ENCODE measurements at places on chromosomes 16 and 17. TPM values are rescaled to one million over a fixed set of nuclear protein-coding genes. Genes with fewer than 3 reads are reported as not detected.
A peak's percentile ranks its signal among the peaks of the same experiment; 100 is the strongest.

GRCh38 chr17:12257176-12257575 is 236.5 kb downstream of the MAP2K4 start:
- H3K27ac ChIP-seq: no peak overlapping the region
- H3K4me3 ChIP-seq: no peak overlapping the region
- no peak for DNase-seq
- no peaks in the 10 kb centered on the region for H3K36me3 ChIP-seq

Gene DLX4
- total RNA-seq: 0.44 TPM

Gene ANKS3
- 22.6 TPM for total RNA-seq

DNA sequence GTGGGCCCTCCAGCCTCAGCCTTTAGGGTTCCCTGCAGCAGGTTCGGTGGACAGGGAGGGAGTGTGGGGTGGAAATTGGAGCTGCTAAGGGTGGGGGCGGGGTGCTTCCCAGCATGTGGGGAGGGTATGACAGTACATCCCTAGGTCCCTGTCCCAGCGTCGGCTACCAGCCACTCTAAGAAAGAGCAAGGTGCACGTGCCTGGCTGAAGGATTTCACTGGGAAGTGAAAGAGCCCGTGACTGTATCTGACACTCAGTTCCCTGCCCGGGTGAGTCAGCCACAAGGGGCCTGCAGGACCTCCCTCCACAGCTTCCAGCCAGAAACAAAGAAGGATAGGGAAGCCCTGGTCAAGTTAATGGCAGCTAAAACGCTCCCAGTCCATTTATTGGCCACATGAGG is 4.1 kb downstream of the SNRNP25 start:
- no peak overlapping the region for H3K4me3 ChIP-seq
- H3K36me3 ChIP-seq: no peaks in the 10 kb centered on the region
- no peaks in the 10 kb centered on the region for H3K27me3 ChIP-seq
- DNase-seq: no peak

GRCh38 chr16:87652799-87653198 is 50.5 kb downstream of the JPH3 start:
- H3K27me3 ChIP-seq: peaks cover 27% of the 10 kb centered on the region
- DNase-seq: no peak
- H3K27ac ChIP-seq: no peak overlapping the region
- H3K4me3 ChIP-seq: no peak overlapping the region

DNA sequence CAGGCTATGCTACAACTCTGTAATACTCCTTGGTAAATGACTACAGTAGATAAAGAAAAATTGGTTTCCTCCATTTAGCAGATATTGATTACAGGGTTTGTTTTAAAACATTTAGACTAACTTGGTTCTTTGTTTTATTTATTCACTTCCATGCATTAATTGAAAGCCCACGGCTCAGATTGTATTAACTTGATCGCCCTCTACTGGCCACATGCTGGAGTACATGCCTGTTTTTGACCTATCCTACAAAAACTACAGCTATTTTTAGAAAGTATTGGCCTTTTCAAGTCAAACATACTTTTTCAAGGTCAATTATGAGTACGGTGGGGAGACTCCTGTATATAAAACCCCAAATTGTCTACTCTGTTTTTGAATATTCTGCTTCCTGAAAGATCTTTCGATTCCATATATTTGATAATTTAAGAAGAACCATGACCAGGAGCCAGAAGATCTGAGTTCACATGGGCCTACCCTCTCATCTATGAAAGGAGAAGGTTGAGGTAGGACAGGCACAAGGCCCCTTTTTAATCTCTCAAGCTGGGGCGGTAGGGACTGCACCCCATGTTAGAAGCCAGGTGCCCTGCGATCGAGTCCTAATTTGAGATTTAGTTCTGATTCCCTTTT is 51.8 kb downstream of the CA10 start:
- no peak overlapping the region for H3K4me3 ChIP-seq
- DNase-seq: peak; percentile 77
- no peaks in the 10 kb centered on the region for H3K4me1 ChIP-seq

- no peaks in the 10 kb centered on the region for H3K36me3 ChIP-seq
- H3K4me3 ChIP-seq: no peak overlapping the region
- no peak overlapping the region for H3K27ac ChIP-seq
- peak; percentile 23 for DNase-seq
These were observed 10.1 kb upstream of the ERCC4 start for GRCh38 chr16:13909872-13910303.

Gene IL21R
- total RNA-seq: 0.55 TPM

Gene TMC8
- 4.6 TPM for total RNA-seq

Gene SLC16A11
- not detected for total RNA-seq

- H3K4me1 ChIP-seq: peaks cover 12% of the 10 kb centered on the region
- no peaks in the 10 kb centered on the region for H3K36me3 ChIP-seq
- H3K27me3 ChIP-seq: no peaks in the 10 kb centered on the region
- H3K4me3 ChIP-seq: no peak overlapping the region
- peak; percentile 68 for DNase-seq
These were observed 376.3 kb downstream of the CNTNAP4 start for GRCh38 chr16:76653390-76654026.

GRCh38 chr16:85376292-85377095 is 236.6 kb upstream of the GSE1 start:
- peaks cover 11% of the 10 kb centered on the region for H3K4me1 ChIP-seq
- H3K27ac ChIP-seq: no peak overlapping the region
- H3K27me3 ChIP-seq: no peaks in the 10 kb centered on the region
- H3K36me3 ChIP-seq: no peaks in the 10 kb centered on the region
- H3K4me3 ChIP-seq: no peak overlapping the region

Gene GPR142
- total RNA-seq: not detected

Gene KREMEN2
- 3.6 TPM for total RNA-seq

GRCh38 chr16:66900721-66901441 is 17.8 kb downstream of the CDH16 start:
- H3K4me1 ChIP-seq: peaks cover 4% of the 10 kb centered on the region
- DNase-seq: no peak
- H3K4me3 ChIP-seq: no peak overlapping the region
- H3K27me3 ChIP-seq: no peaks in the 10 kb centered on the region
- H3K27ac ChIP-seq: no peak overlapping the region

- no peaks in the 10 kb centered on the region for H3K27me3 ChIP-seq
- H3K36me3 ChIP-seq: no peaks in the 10 kb centered on the region
- peak overlapping the region; percentile 34 for H3K4me3 ChIP-seq
- DNase-seq: peak; percentile 90
- peaks cover 32% of the 10 kb centered on the region for H3K4me1 ChIP-seq
- peak overlapping the region; percentile 89 for H3K27ac ChIP-seq
These were observed 271.1 kb upstream of the CDH11 start for GRCh38 chr16:65392806-65393565.

DNA sequence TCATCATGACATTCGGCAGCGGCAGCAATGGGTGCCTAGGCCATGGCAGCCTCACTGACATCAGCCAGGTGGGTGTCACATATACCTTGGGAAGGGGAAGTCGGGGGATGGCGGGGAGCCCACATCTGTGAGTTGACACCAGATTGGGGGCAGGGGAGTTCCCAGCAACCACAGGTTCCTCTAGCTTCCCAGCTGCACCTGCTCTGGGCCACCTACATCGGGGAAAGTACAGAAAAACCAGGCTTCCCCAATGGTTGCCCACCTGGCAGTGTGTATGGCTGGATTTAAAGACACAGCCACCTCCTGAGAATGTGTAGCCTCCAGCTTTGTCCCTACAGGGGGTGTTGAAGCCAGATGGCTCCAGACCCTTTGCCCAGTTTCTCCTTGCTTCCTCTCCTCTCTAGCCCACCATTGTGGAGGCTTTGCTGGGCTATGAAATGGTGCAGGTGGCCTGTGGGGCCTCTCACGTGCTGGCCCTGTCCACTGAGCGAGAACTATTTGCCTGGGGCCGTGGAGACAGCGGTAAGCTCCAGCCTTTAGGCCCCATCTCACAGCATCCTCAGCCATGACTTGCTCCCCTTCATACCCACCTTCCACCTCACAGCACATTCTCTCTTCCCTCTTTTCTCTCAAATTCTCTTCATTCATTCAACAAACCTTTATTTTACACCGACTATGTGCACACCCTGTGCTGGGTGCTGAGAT is 5.0 kb upstream of the TRAF4 start:
- H3K36me3 ChIP-seq: no peaks in the 10 kb centered on the region
- DNase-seq: no peak
- no peaks in the 10 kb centered on the region for H3K27me3 ChIP-seq
- H3K4me3 ChIP-seq: no peak overlapping the region
- no peak overlapping the region for H3K27ac ChIP-seq

Gene NDRG4
- 26.6 TPM for total RNA-seq

- peaks cover 91% of the 10 kb centered on the region for H3K27me3 ChIP-seq
- H3K36me3 ChIP-seq: no peaks in the 10 kb centered on the region
- H3K27ac ChIP-seq: no peak overlapping the region
- H3K4me1 ChIP-seq: no peaks in the 10 kb centered on the region
- no peak overlapping the region for H3K4me3 ChIP-seq
- no peak for DNase-seq
These were observed 8.1 kb downstream of the BTBD17 start for GRCh38 chr17:74353446-74354060.

GRCh38 chr17:78991906-78992532 is 12.3 kb upstream of the LGALS3BP start:
- peaks cover 34% of the 10 kb centered on the region for H3K4me1 ChIP-seq
- no peak overlapping the region for H3K4me3 ChIP-seq
- no peaks in the 10 kb centered on the region for H3K27me3 ChIP-seq
- DNase-seq: no peak

Gene MRPL45
- total RNA-seq: 31.4 TPM

- H3K36me3 ChIP-seq: no peaks in the 10 kb centered on the region
- H3K27ac ChIP-seq: no peak overlapping the region
- no peaks in the 10 kb centered on the region for H3K27me3 ChIP-seq
- no peaks in the 10 kb centered on the region for H3K4me1 ChIP-seq
These were observed 3.6 kb downstream of the CLEC19A start for GRCh38 chr16:19288872-19289799.

DNA sequence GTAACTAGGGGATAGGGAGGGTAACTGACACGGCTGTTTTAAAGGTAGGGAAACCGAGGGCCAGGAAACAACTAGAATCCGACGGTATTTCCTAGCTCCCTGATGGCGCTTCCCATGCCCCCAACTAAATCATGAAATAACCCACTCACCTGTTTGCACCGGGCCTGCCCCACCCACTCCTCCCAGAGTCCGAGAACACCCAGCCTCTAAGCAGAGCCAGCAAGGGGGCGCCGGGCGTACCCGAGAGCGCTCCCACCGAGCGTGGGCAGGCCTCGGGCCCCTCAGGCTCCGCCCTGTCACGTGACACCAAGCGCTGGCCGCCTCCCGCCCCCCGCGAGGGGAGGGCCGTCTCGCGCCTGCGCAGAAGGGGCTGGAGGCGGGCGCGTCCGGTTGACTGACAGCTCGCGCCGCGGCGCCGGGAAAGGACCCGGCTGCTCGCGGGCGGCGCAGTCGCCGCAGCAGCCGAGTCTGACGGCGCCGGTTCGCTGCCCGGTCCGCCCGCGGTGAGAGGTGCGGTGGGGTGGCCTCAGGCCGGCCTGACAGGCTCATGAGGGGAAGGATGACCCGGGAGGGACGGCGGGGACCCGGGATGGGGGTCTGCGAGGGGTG is at the start of gene KIAA0513:
Gene KIAA0513, plus strand, starts transcription at position 447 of the 609 bp plus-strand sequence. CDS start 39,277 bp downstream, outside the sequence.
- DNase-seq: peak; percentile 90
- H3K4me3 ChIP-seq: peak within 1 kb of the TSS; percentile 79
- H3K36me3 ChIP-seq: no peaks in the 10 kb centered on the region
- H3K4me1 ChIP-seq: peaks cover 46% of the 10 kb centered on the region
- peak within 1 kb of the TSS; percentile 84 for H3K27ac ChIP-seq
- no peaks in the 10 kb centered on the region for H3K27me3 ChIP-seq

GRCh38 chr17:18074566-18075272 is 13.0 kb upstream of the DRG2 start:
- H3K4me3 ChIP-seq: no peak overlapping the region
- DNase-seq: no peak
- H3K27ac ChIP-seq: no peak overlapping the region
- no peaks in the 10 kb centered on the region for H3K4me1 ChIP-seq

Gene CDC27
- total RNA-seq: 167 TPM

Gene PTX4
- 0.40 TPM for total RNA-seq

DNA sequence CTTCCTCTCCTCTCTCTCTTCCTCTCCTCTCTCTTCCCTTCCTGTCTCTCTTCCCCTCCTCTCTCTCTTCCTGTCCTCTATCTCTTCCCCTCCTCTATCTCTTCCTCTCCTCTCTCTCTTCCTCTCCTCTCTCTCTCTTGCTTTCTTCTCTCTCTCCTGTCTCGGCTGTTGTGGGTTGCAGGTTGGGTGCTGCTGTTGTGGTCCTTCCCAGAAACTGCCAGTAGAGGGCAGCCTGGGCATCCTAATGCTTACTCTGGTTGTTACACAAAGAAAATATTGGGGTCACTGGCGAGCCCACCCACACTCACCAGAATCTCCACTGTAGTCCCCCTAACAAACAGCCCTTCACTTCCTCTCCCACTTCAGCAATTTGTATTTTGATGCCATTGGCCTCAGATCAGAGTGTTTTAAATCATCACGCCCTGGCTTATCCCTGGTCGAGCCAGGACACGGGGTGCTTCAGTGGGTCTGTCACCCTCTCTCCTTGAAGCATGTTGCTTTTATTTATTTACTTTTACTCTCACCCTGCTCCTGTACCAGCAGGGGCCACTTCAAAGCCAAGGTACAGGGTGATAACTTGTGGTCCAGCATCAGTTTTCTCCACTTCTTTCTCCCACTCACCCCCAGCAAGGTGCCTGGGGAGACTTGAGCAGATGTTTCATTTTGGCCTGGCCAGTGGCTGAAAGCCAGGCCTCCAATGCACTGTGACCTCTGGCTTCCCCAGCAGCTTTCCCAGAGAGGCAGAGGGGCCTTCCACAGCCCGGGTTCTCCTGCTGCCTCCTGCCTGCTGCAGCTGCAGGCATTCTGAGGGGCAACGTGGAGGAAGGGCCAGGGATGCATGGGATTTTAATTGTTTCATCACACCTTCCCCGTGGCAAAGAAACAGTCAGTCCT is 4.7 kb upstream of the MMP15 start:
- DNase-seq: peak; percentile 35
- no peaks in the 10 kb centered on the region for H3K36me3 ChIP-seq
- H3K27ac ChIP-seq: no peak overlapping the region
- H3K4me3 ChIP-seq: no peak overlapping the region
- H3K27me3 ChIP-seq: no peaks in the 10 kb centered on the region

DNA sequence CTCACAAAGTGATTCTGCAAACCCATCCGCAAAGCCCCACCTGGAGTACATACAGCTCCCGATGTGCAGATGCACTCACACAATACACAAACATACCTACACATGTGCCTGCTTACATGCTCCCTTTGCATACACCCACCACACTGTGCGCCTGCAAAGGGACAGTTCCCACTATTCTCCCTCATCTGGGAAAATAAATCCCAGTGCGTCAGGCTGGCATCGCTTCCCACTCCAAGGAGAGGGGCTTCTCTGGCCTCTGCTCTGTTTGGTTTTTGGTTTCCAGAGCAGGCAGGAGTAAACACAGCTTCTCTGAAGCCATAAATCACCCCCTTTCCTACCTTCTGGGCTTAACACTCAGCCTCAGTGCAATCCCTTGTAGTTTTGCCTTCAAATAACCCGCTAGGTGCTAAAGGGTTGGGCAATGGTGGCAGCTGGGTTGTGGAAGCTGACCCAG is 14.7 kb downstream of the HOXB4 start:
- H3K36me3 ChIP-seq: no peaks in the 10 kb centered on the region
- H3K27ac ChIP-seq: no peak overlapping the region
- H3K4me1 ChIP-seq: no peaks in the 10 kb centered on the region
- DNase-seq: no peak
- H3K4me3 ChIP-seq: no peak overlapping the region

Gene ERN2
- not detected for total RNA-seq
